ENCODE measurements at places on chromosomes 7 and 10.

- no peak for DNase-seq
Observed at GRCh38 chr7:4648111-4648510, 34.0 kb upstream of the FOXK1 start.

DNA sequence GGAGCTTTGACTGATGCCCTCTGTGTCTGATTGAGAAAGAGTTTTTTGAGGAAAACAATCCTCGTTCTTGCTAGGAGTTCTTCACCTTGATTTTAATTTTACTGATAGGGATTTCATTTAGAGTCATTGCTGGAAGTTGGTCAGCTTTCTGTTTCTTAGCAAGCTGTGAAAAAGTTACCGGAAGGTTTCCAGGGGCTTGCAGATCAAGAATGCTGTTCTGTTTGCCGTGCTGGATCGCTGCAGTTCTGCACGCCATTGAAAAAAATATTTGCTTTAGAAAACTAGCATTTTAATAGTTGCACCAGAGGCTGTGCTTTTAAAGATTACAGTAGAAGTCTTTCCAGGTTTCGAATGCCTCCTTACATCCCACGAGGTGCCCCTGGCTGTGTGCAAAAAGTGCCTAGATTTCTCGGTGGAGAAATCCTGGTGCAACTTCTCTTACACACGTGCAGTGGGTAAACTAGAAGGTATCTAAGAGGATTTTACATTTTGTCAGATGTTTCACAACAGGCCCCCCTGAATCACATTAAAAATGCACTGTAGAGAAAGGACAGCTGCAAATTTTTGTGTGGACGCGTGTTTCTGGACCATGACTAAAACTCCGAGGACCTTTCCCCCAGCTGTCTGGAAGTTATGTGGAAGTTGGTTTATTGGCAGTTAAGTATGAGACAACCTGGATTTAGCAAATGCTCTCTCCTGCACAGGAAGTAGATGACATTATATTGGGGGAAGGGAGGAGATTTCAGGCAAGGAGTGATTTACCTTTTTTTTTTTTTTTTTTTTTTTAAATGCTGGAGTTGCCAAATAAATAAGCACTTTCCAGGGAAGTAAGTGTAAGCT is 5.8 kb downstream of the TCF7L2 start:
- peak; percentile 42 for DNase-seq

DNA sequence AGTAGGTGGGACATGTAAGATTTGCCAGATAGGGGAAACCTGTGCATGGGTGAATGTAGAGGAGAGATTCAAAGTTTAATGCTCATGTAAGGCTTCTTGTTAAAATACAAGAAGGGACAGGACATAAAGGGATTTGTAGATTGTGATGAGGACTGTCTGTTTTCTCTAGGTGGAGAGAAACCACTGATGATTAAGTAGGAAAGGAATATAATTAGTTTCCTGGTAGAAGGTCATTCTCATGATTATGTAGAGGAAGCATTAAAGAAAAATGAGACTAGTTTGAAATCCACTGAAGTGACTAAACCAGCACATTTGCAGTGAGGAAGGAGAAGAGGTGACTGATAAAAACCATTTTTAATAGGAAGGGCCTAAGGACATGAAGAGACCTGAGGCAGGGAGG is 19.6 kb upstream of the MACC1 start:
- DNase-seq: no peak

DNA sequence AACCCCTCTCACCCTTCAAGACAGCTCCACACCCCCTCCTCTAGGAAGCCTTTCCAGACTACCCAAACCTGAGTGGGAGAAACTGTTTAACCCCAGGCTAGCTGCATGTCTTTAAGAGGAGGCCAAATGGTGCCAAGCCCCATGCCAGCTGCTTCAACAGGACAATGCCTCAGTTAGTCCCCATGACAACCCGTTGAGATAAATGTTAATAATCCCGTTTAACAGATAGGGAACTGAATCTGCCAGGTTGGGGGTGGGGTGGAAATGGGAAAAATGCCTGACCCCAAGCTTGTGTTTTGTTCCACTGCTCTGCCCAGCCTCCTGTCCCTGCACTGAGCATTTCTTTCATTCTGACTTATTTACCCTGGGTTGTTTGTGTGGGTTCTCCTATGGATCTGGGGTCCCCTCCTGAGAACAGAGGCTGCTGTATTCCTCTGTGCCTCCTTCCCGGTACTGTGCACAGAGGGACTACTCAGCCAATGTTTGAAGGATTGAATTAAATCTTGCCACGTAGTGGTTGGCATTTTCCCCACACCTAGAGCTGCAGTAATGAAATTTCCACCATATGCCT is 452.6 kb upstream of the ZMIZ1 start:
- DNase-seq: no peak

- no peak for DNase-seq
Observed at GRCh38 chr10:12535656-12536055, 186.3 kb downstream of the CAMK1D start.

DNA sequence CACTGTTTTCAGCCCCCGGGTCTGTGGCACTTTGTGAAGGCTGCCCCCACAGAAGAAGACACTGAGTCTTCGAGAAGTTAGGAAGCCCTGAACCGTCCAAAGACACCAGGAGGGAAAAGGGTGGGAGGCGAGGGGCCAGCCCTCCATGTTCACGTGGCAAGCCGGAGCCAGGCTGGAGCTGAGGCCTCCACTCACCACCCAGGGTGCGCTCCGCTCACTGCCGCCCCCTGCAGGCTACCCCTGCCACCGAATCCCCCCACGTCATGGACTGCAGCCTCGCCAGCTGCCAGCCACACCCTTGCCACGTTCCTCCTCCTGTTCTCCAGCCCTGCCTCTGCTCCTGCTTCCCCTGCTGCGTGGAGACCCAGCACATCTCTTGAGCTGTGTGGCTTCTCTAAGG is 59.0 kb upstream of the EN2 start:
- DNase-seq: no peak

DNA sequence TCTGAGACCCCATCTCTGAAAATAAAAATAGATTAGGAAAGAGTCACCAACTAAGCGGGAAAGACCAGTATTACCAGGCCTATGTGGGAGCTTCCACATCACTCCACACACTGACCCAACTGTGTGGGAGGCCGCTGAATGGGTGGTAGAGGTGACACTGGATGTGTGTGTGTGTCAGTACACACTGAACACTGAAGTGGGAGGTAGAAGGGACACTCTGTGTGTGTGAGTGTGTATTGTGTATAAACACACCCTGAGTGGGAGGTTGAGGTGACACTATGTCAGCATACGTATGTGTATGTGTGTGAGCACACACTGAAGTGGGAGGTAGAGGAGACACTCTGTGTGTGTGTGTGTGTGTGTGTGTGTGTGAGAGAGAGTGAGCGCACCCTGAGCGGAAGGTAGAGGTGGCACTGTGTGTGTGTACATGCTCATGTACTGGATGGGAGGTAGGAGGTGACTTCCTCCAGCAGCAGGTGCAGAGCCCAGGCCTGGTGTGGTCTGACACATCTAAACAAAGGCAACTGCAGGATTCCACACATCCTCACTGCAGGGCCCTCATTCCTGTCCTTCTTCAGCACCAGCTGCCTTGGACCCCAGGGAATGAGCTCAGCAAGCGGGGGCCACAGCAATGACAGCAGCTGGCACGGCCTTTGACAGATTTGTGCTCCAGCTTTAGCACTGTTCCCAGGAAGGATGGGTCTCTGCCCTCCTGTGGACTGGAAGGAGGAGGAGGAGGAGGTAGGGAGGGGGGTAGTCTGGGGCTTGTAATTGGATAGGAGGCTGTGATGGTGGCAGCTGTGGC is 26.5 kb upstream of the RBM20 start:
- DNase-seq: peak; percentile 93

Measured in DMS53 (cell line).